ENCODE measurements at places on chromosomes 5 and 9. TPM values are rescaled to one million over a fixed set of nuclear protein-coding genes. Genes with fewer than 3 reads are reported as not detected.

The SLC6A3 gene
- not detected for total RNA-seq

The ZNF300 gene
- total RNA-seq = 6.1 TPM

The FSD1L gene
- 6.4 TPM for total RNA-seq

The PCDHB6 gene
- 2.3 TPM for total RNA-seq

The OTP gene
- total RNA-seq = not detected

The CCNJL gene
- total RNA-seq = 1.8 TPM

The GOLGA2 gene
- total RNA-seq = 104 TPM

The STPG3 gene
- not detected for total RNA-seq

The IL9 gene
- total RNA-seq = not detected

The IQGAP2 gene
- 24.6 TPM for total RNA-seq

The SPINK6 gene
- 0.99 TPM for total RNA-seq

The ARL10 gene
- 14.1 TPM for total RNA-seq

The PCDHA9 gene
- 1.4 TPM for total RNA-seq

The IL3 gene
- total RNA-seq = not detected

The DOCK2 gene
- total RNA-seq = 14.7 TPM

The PROB1 gene
- 0.27 TPM for total RNA-seq
